ENCODE measurements at places on chromosomes 1 and 21. TPM values are rescaled to one million over a fixed set of nuclear protein-coding genes. Genes with fewer than 3 reads are reported as not detected.
A peak's percentile ranks its signal among the peaks of the same experiment; 100 is the strongest.

Gene FAM131C
- 2.1 TPM for total RNA-seq

Gene PLEKHA6
- total RNA-seq = 0.33 TPM

DNA sequence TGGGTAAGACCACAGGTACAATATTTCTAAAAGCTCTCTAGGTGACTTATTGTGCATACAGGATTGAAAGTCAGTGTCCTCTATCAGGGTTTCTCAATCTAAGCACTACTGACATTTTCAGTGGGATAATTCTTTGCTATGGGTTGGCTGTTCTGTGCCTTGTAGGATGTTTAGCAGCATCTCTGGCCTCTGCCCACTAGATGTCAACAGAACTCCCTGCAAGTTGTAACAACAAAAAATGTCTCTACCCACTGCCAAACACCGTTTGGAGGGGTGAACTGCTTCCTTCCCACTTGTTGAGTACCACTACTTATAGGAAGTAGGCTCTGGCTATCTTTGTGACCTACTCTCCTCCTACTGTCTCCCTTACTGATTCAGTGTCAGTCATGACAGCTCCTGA, 90.1 kb upstream of the ZRANB2 start:
- DNase-seq = no peak

DNA sequence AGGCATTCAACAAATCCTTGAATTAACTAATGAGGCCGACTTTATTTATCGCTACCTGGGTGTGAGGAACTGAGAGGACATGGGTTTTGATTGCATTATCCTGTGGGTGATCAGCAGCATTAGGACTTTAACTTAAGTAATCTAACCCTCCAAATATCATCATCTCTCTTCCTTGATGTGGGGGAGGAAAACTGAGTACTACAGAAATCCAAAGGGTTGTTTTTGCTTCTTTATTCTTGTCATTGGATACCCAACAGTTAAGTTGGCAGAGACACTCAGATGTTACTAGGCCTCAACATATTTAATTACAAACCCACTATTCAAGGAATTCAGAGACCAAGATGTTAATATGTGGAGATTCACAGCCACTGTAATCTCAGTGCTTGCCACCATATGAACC, 97.4 kb upstream of the ST6GALNAC5 start:
- DNase-seq = no peak

- DNase-seq = no peak
Measured at GRCh38 chr1:32818804-32819541, 1.5 kb downstream of the S100PBP start.

DNA sequence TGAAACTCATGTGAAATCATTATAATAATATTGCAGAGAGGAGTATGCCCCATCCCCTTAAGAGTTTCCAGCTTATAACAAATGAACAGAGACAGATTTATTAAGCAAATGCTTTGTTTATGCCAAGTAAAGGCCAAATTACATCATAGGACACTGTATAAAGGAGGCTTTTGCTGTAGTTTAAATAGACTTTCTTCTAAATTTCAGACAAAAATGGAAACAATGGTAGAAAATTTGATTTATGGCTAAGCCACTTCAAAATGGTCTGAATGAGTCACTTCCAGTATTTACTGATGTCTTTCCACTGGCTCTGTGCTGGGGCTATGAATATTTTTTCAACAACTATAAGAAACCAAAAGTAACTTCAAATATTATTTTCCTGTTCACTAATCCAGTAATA, 81.1 kb upstream of the ST6GALNAC5 start:
- DNase-seq = peak; percentile 32

DNA sequence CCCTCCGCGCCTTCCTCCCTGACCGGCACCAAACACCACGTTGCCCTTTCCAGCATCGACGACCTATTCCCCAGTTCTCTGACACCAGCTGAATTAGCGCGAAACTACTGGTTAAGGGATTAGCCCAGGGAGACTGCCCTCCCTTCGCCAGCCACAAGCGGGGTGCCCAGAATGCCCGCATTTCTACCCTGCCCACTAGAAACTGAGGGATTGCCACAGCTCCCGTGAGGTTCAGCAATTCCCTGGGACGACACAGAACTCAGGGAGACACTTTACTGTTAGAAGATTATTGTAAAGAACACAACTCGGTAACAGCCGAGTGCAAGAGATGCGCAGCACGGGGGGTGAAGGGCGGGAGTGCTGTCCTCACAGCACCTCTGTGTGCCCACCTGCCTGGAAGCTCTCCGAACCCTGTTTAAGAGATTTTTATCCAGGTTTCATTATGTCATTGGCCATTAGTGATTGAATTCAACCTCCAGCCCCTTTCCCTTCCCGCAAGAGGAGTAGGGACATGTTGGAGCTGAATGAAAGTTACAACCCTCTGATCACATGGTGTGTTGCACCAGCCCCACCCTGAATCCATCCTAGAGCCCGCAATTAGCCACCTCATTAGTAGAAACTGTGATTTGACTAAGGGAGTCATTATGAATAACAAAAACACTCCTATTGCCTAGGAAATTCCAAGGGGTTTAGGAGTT, 15.8 kb upstream of the RIPPLY3 start:
- DNase-seq = no peak
